Esophagus (tissue), 2 donors: ENCODE measurements at places on chromosomes 12 and 14. TPM values are rescaled to one million over a fixed set of nuclear protein-coding genes. Genes with fewer than 3 reads are reported as not detected.

ADAM21 gene
- 0.01 TPM for polyA plus RNA-seq

FKBP11 gene
- polyA plus RNA-seq, result 20.4 TPM

CPNE8 gene
- 2.5 TPM for polyA plus RNA-seq

PYM1 gene
- polyA plus RNA-seq, result 63.7 TPM

SOX5 gene
- 0.33 TPM for polyA plus RNA-seq

CYP46A1 gene
- 0.20 TPM for polyA plus RNA-seq

RHOJ gene
- polyA plus RNA-seq, result 2.6 TPM

PTHLH gene
- 3.8 TPM for polyA plus RNA-seq

CDH24 gene
- 7.4 TPM for polyA plus RNA-seq

PTCSC3 gene
- not detected for polyA plus RNA-seq

CCDC196 gene
- not detected for polyA plus RNA-seq

CAPZA3 gene
- polyA plus RNA-seq, result 0.06 TPM

PRH2 gene
- not detected for polyA plus RNA-seq

ACOT6 gene
- polyA plus RNA-seq, result not detected

EML5 gene
- 0.31 TPM for polyA plus RNA-seq

PYGL gene
- 35.5 TPM for polyA plus RNA-seq

SMCO2 gene
- 0.66 TPM for polyA plus RNA-seq

SLC7A7 gene
- 0.98 TPM for polyA plus RNA-seq

DAO gene
- polyA plus RNA-seq, result not detected

FIGNL2 gene
- 0.06 TPM for polyA plus RNA-seq

ANKS1B gene
- 1.0 TPM for polyA plus RNA-seq

KRT79 gene
- 0.75 TPM for polyA plus RNA-seq

RFX4 gene
- not detected for polyA plus RNA-seq

PLA2G1B gene
- polyA plus RNA-seq, result 0.57 TPM
